ENCODE measurements at places on chromosomes 13 and 19.
A peak's percentile ranks its signal among the peaks of the same experiment; 100 is the strongest.

DNA sequence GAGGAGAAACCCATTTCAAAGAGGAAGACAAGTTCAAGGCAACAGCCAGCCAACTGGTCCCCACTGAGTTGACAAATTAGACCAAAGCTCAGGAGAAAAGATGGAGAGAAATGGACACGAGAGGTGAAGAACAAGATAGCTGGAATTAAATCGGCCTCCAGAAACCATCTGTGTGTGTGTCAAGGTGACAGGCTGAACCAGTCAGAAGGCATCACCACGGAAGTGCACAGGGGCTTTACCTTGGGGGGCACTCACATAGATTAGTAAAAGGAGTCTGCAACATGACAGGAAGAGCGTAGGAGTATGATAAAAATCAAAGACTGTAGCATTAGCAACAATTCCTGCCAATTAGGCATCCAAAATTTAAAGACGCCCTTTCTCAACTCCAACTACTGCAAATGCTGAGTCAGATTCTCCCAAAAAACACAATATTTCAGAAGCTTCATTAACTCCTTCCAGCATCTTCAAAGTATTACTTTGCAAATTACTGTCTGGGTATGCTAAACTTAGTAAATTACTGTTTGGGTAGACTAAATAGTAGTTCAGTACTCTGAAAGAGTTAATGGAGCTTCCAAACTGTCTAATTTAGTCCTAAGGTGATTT lies 66.2 kb downstream of the FOXO1 start:
- no peak for DNase-seq

DNA sequence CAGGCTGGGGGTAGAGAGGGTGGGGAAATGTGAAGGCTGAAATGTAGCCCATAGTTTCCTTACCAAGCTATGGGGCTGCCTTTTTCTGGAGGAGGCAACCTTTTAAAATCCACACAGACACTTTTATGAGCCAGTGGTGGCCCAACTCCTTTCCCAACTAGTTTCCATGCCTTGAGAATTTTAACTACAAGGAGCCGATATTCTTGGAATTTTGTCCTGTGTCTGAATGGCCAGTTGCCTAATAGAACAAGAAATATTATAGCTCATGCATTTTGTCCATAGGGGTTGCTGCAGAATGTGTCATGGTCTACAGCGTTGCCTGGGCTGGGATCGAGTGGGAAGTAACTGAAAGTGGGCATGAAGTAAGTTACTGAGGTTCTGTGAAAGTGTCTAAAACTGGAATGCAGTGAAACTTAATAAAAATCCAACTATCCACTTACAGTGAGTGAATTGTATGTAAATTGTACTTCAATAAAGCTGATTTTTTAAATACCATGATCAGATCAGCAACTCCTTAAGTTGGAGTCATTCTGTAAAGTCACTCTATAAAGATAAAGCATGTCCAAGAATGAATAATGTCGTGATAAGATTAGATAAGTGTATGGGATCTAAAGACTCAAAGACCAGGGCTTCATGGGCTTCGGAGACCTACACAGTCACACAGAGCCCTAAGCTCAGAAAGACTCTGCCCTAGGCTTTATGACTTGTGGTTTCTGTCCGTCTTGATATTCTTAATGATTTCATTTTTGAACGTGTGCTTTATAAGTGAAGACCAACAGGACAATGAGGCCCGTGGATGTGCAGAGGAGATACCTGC lies 122.6 kb upstream of the FNDC3A start:
- no peak for DNase-seq

- DNase-seq = no peak
These were observed at the start of gene LAIR1 for GRCh38 chr19:54364775-54365257. LAIR1 (minus strand) TSS chr19:54364931; CDS start chr19:54364804, 127 bp downstream.

DNA sequence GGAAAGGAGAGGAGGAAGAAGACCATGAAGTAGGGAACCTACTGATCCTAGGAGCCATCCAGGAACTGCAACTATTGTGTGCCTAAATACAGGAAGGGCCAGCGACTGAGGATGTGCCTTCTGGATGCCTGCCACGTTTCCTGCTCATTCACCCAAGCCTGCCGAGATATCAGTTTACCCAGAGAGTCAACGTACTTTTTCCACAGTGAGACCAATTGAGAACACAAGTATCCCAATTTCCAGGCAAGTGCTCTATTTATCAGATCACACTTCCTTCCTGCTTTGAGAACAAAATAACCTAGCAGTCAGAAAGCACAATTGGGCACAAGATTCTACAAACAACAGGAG lies 122.4 kb downstream of the AKAP11 start:
- no peak for DNase-seq

DNA sequence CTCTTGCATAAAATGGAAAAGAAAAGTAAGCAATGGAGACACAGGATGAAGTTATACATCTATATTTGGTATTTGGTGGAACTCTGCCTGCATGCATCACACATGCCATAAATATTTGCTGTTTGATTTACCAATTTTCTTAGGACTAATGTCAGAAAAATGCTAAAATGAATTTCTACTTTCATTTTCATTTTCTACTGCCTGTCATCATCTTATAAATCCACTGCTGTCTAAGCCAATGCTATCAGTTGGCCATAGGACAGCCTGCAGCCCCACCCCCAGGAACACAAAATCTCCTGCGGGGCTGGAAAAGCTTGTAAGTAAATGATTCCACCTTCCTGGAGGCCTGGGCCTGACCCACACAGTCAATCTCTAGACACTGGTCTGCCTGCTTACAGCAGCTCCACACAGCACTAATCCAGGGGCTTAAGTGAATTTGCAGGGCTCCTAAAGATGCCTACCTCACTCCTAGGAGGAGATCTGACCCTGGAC lies 122.0 kb downstream of the ENOX1 start:
- no peak for DNase-seq

DNA sequence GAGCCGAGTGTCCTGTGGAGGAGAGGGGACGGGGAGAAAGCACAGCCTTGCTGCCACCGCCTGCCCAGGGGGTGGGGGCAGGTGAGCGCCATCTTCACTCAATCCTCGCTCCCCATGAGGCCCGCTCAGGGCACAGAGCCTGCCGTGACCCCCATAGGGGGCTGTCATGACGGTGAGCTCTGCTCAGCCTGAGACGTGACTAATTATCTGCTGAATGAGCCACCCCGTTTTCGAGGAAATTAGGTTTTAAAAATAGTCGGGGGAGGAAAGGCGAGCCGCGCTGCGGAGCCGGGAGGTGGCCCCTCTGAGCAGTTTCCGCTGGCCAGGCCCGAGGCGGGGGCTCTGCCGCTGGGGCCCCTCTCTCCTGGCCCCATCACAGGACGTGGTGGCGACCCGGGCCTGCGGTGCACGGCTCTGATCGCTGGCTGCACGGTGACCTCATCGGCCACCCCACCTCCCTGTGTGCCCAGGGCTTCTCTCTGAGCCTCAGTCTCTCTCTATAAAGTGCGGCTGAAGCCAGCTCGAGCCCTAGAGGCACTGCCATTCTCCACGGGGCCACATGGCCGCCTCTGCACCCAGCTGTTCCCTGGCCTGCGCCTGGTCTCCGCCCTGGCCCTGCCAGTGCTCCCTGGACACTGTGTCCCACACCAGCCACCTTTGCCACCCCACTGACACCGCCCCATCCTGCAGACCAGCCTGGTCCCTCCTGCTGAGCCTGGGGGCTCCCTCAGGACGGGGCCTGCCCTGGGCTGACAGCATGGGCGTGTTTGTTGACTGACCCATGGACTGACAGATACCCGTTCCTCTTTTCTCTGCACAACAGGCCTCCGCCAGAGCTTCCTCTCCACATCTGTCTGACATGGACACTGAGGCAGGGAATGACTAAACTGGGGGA lies 28.3 kb downstream of the PIP5K1C start:
- DNase-seq = no peak

DNA sequence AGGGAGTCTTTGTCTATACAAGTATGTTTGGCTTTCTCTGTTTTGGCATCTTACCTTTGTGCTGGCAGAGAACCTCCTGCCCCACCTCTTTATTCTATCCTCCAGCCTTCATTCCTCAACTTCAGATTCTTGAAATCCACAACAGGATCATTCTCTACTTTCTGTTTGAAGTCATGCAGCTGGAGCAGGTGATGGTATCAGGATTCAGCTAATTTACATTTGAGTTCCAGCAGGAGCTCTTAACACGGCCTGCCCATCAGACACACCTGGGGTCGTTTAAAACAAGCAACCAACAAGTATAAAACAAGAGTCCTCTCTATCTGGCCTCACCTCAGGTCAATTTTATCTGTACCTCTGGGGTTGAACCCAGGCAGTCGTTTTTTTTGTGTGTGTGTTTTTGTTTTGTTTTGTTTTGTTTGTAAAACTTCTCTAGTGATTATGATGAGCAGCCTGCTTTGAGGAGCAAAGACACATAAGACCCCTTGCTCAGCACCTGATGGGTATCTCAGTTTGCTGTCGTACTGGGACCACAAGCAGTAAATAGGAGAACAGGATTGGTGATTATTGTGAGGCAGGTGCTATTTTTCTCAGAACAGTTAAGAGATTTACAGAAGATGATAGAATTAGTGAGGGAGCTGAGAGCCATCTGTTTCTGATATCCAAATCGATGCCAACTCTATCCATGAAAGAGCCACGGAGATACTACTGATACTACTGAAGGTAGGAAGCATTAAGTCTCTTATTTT lies 78.4 kb downstream of the GPC6 start:
- no peak for DNase-seq

DNA sequence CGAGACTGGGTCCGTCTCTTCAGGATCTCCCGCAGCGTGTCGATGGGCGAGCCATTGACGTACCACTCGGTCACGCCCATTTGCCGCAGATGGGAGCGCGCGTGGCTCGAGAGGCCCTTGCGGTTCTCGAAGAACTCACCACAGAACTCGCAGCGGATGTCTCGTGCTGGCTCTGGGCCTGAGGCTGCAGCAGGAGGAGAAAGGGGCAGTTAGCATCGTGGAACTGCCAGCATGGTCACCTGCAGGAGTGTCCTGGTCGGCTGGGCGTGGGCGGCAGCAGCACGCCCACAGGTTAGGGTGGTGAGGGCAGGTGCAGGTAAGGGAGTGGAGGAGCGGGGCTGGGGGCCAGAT lies 8.5 kb upstream of the AKAP8L start:
- no peak for DNase-seq

DNA sequence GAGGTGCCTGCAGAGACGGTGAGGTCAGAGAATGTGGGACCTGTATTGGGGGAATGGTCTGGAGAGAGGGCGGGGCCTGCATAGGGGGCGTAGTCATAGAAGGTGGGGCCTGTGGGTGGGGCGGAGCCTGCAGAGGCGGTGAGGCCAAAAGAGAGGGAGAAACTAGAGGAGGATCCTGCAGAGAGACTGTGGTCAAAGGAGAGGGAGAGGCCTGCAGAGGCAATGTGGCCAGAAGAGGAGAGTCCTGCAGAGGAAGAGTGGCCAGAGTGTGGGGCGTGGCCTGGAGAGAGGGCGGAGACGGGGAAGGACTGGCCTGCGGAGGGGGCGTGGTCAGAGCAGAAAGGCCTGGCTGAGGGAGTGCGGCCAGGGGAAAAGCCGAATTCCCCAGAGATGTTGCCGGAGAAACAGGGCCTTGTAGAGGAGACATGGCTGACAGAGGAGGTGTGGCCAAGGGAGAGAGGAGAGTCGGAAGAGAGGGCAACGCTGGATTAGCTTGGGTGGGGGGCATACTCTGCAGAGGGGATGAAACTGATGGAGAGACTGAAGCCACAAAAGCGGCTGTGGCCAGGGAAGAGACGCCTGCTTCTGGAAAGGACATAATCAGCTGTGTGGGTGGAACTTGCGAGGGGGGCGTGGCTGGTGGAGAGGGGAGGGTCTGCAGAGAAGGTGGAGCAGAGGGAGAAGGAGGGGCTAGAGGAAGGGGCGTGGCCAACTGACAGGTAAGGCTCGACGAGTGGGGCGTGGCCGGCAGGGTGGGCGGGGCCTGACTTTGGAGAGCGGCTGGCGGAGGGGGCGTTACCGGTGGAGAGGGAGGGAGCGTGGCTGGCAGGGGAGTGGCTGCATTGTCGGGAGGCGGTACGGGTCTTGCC lies 2.5 kb downstream of the PRR36 start:
- peak; percentile 62 for DNase-seq

DNA sequence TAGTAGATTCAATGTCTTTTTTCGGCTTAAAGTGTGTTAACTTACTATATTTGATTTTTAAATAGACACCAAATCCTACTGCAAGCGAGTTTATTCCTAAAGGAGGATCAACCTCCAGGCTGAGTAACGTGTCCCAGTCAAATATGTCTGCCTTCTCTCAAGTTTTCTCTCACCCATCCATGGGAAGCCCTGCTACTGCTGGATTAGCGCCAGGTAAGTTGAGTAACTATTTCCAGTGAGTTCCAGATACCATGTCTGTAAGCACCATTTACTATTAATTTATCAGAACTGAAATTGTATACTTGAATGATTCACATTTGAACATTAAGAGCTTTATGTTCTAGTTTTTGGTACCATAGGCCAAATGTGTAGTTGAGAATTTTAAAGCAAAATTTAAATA lies 81.8 kb downstream of the PAN3 start:
- no peak for DNase-seq

GRCh38 chr19:4591320-4591719 lies 31.8 kb upstream of the SEMA6B start:
- DNase-seq = no peak

- no peak for DNase-seq
These were observed 821 bp upstream of the LILRB4 start for GRCh38 chr19:54661846-54662481.

DNA sequence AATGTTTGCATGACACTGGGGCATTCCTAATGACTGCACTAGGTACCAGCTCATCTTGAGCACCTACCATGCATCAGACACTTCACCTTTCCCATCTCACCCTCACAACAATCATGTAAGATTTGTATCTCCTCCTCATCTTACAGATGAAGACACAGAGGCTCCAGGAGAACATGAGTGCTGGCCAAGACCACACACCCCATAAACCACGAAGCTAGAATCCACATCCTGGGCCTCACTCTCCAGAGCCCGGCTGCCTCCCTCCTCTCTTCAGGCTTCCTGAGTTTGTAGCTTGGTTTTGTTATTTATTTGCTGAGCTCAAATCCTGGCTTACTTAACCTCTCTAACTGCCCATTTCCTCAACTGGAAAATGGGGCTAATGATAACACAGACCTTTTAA lies 25.9 kb downstream of the FAM216B start:
- no peak for DNase-seq

DNA sequence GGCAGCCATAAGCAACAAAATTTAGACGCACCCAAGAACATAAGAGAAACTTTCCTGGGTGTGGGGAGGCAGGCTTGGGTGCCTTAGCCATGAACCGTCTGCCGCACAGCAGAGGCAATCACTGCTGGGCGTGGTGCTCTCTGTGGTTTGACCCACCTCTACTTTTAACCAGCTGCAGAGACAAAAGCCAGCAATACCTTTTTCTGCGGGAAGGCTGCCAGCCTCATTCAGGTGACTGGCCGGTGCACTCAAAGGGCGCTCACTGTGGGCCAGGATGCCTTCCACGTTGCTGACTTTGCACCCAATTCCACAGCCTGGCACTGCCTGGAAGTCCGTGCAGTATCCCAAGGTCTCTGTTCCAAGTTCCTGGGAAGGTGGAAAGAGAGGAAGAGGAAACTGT lies 69.1 kb downstream of the ATP7B start:
- no peak for DNase-seq

GRCh38 chr19:47437500-47437899 lies 18.2 kb upstream of the MEIS3 start:
- DNase-seq = no peak

All from stimulated activated CD4-positive, alpha-beta T cell treated with anti-CD3 and anti-CD28 coated beads, TNF-alpha, amount 100 ng/mL, for 1 hour (primary cell).